Inflammatory macrophage treated with lipopolysaccharide for 4 hours (primary cell): ENCODE measurements at places on chromosomes 11 and 22.

GRCh38 chr11:36015799-36016198, 71.9 kb downstream of the LDLRAD3 start:
- DNase-seq = no peak

- DNase-seq = peak; percentile 72
These were observed 1.8 kb downstream of the TPST2 start for GRCh38 chr22:26587991-26588613.

DNA sequence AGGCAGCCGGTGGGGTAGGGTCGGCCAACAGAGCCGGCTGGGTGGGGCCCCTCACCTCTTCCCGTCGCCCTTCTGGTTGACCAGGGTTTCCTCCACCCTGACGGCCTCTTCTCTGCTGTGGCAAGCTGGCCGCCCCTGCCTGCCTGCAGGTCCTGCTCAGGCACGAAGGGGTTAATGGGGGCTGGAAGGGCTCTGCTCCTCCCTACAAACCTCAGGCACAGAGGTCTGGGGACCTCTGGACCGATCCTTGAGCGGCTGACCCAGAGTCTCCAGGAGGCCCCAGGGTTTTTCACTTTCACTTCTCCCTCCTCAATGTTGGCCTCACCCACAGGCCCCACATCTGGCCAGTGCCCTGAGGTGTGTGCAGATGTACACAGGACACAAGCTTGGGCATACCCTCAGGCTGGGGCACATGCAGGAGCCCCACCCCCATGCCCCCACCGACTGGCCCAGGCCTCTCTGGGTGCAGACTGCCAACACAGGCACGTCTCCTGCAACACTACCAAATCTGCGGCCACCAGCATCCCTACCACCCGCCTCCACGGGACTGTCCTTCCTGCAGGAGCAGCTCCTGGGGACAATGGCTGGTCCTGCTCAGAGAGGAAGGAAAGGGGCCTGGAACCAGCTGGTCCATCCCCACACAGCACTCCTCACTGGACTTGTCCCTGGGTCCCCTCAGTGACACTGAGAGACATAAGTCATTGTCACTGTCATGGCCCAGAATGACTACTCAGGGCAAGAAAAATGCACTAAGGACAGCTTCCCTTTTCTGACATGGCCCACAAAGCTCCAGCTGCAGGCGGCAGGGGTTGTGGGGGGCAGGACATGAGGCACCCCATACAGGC, 3.2 kb upstream of the TBX1 start:
- peak; percentile 49 for DNase-seq

- peak; percentile 46 for DNase-seq
These were observed 497.2 kb downstream of the NTM start for GRCh38 chr11:131867457-131868257.

- DNase-seq = no peak
These were observed 192.0 kb downstream of the GRIK4 start for GRCh38 chr11:120703358-120704152.

DNA sequence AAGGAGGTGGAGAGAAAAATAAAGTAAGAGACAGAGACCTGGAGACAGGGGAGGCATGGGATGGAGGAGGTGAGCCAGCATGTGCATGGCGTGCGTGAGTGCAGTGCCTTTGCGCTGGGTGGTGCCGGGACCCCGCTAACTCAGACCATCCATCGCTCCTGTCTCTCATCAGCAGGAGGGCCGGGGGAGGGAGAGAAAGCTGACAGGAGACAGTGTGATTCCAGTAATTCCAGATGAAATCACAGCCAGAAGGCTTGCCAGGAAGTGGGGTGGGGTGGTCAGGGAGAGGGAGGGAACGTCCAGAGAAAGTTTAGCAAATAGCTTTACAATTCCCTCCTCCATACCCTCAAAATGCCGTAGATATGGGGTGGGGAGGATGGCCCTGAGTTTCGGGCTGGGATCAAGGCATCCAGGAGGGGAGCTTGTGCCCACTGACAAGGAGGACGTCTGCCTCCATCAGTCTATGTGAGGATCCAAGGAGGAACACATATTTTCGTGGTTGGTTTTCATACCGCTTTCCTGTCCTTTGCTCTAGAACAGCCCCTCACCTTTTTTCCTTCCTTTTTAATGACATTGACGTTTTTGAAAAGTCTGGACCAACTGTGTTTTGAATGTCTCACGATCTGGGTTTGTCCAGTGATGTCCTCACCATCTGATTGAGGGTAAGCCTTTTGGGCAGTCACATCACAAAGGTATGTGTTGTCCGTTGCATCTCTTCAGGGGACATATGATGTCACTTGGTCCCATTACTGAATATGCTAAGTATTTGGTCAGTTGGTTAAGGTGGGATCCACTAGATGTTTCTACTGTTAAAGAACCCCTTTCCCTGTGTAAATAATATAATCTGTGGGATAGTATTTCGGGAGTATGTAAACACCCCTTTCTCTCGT, 567.3 kb downstream of the MIAT start:
- no peak for DNase-seq

DNA sequence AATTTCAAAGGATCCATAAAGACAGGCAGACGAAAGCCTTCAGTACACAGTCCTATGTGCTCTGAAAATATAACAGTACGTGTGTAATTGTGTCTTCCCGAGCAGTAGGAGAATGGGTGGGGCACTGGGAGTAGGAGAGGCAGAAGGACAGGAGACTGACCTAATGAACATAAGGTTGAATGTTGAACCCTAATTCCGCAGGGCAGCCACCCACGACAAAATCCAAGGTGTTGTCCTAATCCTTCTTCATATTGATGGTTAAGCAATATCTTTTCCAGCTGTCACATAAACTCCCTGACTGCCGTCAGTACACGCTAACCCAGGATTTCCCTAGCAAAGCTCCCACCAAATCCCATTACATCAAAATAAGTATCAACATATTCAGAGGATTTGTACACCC, 34.5 kb downstream of the SPATA19 start:
- no peak for DNase-seq

DNA sequence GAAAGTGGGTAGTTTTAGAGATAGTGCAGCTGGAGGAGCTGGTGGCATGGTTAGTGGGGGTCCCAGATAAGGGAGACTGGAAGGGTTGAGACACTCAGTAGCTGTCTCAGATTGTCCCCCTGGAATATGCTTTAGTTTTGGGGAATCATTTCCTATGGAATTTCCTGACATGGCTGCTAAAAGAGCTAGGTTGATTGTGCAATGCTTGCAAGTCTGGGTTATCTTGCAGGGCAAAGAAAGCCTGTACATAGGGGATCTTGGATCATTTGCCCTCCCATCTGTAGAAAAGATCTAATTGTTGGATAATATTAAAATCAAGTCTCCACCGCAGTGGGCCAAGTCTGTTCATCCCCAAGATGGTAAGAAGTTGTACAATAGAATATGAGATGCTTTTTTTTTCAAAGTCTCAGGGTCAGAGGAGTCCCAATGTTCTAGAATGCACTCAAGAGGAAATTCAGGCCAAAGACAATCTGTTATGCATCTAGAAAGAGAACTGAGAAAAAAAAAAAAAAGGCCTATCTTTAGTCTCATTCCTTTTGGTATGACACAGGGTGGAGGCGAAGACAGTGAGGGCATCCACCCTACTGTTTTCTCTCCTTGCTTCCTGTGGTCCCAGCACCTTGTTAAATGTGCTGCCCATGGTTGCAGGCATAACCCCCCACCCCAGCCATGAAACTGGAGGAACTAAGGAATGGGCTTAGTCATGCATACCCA, 20.2 kb downstream of the MS4A6E start:
- no peak for DNase-seq

DNA sequence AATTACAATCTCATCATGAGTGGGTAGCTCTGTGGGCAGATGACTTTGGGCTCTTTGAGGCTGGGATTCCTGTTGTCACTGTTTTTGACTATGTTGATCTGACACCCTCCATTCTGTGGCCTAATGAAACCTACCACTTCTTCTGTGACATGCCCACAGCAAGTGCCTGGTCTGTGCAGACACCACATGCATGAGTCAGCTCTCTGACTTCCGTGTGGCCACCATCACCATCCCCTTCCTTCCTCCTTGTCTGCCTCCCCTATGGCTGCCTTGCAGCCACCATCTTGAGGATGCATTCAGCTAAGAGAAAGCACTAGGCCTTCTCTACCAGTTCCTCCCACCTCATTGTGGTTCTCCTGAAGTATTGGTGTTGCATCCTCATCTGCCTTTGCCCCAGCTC, 15.3 kb upstream of the OR10V1 start:
- DNase-seq = peak; percentile 58

DNA sequence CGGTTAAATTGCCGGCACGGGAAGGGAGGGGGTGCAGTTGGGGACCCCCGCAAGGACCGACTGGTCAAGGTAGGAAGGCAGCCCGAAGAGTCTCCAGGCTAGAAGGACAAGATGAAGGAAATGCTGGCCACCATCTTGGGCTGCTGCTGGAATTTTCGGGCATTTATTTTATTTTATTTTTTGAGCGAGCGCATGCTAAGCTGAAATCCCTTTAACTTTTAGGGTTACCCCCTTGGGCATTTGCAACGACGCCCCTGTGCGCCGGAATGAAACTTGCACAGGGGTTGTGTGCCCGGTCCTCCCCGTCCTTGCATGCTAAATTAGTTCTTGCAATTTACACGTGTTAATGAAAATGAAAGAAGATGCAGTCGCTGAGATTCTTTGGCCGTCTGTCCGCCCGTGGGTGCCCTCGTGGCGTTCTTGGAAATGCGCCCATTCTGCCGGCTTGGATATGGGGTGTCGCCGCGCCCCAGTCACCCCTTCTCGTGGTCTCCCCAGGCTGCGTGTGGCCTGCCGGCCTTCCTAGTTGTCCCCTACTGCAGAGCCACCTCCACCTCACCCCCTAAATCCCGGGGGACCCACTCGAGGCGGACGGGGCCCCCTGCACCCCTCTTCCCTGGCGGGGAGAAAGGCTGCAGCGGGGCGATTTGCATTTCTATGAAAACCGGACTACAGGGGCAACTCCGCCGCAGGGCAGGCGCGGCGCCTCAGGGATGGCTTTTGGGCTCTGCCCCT, 529 bp upstream of the CCND1 start:
- DNase-seq = peak; percentile 63

GRCh38 chr11:69760319-69760718, 14.8 kb downstream of the FGF4 start:
- DNase-seq = no peak

DNA sequence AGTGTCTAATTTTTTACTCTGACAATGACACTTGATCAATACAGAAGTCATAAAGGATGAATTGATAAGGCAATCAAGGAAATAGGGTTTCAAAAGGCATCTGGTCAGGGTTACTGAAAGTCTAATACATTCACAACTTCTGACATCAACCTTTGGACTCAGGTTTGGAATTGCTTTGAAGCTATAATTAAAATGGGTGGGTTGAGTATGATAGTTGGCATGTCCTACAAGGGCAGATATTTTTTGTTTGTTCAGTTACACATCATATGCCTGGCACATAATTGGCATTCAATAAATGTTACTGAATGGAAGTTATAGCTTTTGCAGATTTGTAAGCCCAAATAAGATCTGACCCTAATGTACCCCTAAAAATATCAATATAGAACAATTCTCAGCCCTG, 7.3 kb upstream of the FUT4 start:
- no peak for DNase-seq

- no peak for DNase-seq
These were observed 38.0 kb downstream of the DCUN1D5 start for GRCh38 chr11:103053997-103054396.

DNA sequence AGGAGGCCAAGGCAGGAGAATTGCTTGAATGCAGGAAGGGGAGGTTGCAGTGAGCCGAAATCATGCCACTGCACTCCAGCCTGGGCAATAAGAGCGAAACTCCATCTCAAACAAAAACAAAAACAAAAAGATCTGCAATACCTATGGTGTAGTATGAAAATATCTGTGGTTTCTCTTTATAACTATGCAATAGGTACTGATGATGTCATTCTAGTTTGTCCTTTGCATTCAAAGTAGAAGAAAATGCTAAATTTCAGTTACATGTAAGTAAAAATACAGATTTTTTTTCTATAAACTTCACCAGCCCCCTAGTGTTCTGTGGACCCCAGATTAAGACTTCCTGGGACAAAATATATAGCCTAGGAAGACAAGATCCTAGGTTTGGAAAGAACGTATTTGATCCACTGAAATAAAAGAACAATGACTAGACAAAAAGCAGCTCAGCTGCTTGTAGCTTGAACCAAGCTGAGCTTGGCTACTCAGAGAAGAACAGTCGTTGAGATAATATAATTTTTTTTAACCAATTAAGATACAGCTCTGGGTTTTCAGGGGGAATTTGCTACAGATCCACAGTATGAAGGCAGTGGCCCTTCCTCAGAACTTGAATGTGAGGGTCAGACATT, 2.8 kb upstream of the HBE1 start:
- DNase-seq = no peak

DNA sequence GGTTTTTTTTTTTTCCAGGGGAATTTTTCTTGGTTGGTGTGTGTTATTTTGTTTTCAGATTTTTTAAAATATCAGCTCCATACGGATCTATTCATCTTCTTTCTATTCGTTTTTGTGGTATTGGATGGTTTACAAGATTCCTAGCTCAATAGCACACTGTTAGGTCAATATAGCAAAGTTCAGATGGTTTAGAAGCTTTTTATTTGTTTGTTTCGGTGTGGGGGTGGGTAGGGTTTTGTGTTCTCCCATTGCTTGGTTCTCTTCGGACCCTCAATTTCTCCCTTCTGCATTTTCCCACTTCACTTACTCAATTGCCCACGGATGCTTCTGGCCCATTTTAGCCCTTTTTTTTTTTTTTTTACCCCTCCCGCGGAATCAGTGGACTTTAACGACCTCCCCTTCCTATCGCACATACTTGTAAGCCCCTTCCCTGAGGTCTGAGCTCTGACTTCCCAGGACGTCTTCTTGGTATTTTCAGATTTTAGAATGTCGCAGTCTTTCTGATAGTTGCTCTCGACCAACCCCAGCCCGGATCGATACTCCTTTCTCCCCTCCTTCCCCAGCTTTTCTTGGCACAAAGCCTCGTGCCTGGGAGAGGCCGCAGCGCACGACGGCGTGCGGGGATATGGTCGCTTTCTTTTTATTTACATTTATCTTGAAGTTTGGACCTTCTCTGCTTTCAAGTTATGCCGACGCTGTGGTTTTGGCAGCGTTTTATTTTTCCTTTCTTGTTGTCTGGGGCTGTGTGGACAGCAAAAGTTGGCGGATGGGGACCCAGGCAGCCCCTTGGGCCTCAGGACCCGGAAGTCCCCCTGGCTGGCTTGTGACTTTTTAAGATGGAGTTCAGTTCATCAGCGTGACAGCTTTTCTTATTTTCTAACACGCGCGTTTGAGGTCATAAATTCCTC, 4.4 kb upstream of the SPDYC start:
- DNase-seq = no peak

DNA sequence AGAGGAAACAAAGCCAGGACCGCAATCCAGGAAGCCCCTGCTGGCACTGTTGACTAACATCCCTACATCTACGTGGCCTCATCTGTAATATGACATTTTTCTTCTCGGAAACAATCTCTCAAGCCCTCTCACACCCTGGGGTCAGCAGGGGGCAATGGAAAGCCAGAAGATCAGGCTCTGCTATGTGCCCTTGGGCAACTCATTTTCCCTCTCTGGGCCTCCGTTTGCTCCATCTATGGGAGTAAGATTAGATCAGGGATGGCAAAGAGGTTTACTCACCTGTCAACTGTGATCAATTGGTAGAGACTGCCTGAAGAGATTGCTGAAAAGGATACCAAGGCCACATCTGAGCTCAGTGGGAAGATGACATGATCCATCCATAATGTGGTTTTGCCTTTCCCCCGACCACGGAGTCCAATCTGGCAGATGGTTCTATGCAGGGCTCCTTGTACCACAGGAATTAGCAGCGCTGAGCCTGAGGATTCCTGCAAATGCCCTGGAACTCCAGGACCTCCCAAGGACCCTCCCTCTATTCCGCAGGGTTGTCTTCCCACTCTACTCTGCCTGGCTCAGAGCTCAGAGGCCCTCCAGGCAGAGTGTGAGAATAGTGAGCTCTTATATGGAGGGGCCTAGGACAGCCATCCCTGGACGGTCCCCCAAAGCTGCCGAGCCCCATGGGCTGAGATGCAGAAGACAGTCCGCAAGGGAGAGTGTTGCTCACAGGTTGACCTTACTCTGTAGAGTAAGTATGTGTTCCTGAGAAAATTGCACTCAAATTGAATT, 66.1 kb downstream of the CHST1 start:
- DNase-seq = no peak
